Suprapubic skin (tissue), 4 donors: ENCODE measurements at places on chromosomes 16 and 17.

DNA sequence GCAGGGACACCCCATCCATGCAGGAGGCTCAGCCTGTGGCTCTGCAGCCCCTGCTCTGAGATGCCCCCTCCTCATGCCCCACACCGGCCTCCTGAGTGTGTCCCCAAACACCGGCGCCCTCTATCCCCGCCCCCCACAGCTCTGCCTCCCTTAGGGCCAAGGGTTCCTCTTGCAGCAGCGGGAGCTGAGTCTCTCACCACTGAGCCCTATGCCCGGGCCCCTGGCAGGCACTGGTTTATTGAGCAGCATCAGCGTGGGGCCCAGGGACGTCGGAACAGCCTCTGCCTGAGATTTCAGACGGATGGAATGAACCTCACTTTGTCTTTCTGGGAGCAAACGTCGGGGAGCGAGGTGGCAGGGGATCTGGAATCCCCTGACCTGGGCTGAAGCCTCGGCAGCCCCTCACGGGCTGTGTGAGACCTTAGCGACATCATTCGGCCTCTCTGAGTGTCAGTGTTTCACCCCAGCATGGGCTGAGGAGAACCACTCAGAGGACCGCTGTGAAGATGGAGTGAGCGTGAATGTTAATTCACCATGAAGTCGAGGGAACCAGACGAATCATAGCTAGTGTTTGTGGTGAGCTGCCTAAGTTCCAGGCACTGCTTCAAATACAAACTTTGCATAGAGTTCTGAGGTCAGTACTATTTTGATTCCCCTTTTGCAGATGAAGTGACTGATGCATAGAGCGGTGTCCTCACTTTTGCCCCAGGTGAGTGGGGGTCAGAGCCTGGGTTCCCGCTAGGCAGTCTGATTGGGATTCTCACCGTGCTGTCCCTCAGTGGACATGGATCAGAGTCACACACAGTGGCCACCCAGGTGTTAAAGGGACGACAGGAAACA is 5.3 kb upstream of the C16orf74 start:
- DNase-seq = no peak

- DNase-seq = peak; percentile 52
Measured at GRCh38 chr17:65529761-65530522, 31.5 kb downstream of the AXIN2 start.

GRCh38 chr16:20675488-20676267 is 21.8 kb downstream of the ACSM1 start:
- DNase-seq = no peak

DNA sequence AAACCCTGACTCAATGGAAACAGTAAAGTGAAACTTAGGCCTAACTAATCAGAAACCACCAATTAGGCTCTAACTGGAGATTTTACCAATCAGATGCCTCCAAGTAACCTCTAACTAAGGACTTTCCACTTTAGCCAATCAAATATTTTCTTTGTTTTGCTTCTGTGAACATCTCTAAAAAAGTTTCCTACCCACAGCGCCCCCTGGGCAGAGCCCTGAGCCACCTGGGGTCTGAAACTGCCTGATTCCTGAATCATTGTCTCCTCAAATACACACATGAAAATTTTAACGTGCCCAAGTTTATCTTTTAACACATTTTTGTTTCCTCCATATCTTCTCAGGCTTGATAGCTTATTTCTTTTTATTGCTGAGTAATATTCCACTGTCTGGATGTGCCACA is 19.0 kb downstream of the ADAD2 start:
- no peak for DNase-seq

DNA sequence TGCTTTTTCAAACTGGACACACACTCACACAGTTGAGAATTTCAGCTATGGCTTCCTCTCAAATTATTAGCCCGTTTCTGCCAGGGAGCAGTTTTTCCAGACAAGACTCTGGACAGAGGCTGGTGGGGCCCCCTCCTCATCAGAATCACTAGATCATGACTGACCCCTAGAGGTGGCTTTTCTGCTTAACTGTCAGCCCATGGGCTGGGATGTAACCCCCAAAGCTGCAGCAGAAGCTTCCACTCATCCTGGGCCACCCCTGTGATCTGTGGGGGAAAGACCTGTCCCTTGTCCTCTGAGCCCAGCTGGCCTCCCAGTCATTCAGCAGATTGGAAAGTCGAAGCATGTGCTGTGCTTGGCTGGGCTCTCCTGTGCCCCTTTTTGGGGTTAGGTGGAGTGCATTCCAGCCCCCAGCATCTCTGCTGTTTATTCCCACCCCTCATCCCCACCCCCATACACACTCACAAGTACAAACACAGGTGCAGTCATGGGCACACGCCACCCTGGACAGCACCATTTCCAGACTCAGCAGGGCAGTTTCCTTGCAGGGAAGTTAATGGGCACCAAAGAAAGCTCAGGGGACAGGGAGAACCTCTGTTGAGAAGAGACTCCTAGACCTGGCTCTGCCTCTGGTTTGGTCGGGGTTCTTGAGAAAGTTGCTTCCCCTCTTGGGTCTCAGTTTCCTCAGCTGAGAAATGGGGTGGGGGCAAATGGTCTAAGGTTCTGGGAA is 77.6 kb upstream of the RBL2 start:
- no peak for DNase-seq

GRCh38 chr17:68568581-68568980 is 32.6 kb downstream of the FAM20A start:
- DNase-seq = no peak

GRCh38 chr16:89815639-89816348 is 653 bp downstream of the FANCA start:
- DNase-seq = no peak

GRCh38 chr16:49779979-49780378 is 75.9 kb downstream of the ZNF423 start:
- no peak for DNase-seq

DNA sequence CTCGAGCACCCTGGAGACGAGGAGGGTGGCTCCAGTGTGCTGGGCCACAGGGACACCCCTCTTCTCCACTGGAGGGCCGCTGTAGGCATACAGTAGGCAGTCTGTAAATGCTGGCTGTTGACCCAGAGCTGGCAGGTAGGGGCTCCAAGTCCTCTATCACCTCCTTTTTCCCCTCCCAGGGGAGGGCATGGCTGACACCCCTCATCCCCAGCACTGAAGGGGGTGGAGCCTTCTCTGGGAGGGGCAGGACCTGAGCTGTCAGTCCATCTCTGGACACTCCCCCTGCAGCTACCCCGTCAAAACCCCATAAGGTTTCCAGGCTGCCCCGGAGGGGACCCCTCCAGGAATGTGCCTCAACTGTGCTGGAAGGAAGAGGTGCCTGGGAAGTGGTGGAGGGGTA is 2.4 kb downstream of the KCNJ12 start:
- DNase-seq = no peak

- no peak for DNase-seq
Measured at GRCh38 chr17:76467809-76468633, 618 bp downstream of the AANAT start.

DNA sequence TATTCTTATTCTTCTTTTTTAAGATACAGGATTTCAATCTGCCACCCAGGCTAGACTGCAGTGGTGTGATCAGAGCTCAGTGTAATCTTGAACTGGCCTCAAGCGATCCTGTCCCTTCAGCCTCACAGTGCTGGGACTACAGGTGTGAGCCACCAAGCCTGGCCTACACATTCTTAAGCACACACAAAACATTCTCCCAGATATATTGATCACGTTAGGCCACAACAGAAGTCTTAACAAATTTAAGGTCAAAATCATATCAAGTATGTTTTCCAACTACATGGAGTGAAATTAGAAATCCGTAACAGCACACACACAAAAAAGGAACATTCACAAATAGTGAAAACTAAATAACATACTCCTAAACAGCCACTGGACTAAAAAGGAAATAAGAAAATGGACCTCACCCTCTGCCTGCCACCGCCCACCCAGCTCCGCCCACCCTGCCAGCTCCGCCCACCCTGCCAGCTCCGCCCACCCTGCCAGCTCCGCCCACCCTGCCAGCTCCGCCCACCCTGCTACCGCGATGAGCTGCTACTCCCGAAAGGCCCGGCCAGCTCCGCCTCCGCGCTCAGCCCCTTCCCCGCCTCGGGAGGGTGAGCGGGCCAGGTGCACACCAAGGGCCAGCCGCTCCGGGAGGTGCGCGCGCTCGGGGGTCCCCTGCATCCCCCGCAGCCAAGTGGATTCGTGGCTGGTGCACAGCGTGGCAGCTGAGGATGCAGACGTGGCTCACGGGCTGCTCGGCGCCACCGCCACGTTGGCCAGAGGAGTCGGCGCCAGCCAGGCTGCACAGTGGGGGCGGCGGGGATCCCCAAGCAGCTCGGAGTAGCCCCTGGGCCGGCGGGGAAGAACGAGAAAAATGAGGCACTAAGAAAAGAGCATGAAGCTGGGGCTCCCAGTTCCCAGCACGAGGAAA is 41.2 kb downstream of the C16orf87 start:
- peak; percentile 84 for DNase-seq

DNA sequence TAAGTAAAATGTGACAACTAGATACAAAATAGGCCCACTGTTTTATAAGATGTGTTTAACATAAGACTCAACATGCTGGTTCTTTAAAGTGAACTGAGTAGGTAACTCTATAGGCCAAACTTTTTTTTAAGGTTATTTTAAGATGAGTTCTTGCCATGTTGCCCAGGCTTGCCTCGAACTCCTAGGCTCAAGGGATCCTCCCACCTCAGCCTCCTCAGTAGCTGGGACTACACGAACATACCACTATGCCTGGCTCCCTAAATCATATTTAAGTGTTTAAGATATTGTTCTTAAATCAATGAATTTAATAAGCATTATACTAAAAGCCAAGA is 69.9 kb downstream of the USP32 start:
- no peak for DNase-seq

- DNase-seq = no peak
Measured at GRCh38 chr16:66847533-66848067, 3.4 kb downstream of the CA7 start.

DNA sequence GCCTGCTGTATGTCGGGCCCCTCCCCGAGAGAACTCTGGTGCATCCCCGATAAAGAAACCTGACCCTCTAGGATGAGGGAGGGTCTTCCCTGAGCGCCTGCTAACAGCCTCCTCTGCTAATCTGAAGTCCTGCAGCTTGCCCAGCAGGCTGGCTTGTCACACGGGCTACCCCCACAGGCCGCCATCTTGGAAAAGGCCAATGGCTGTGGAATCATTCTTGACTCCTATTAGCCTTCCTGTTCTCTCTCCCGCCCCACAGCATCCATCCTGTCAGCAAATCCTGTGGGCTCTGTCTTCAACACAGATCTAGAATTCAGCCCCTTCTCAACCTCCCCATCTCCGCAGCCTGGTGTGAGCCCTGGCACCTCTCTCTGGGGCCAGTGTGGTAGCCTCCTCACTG is 12.0 kb downstream of the IL4R start:
- DNase-seq = peak; percentile 54

DNA sequence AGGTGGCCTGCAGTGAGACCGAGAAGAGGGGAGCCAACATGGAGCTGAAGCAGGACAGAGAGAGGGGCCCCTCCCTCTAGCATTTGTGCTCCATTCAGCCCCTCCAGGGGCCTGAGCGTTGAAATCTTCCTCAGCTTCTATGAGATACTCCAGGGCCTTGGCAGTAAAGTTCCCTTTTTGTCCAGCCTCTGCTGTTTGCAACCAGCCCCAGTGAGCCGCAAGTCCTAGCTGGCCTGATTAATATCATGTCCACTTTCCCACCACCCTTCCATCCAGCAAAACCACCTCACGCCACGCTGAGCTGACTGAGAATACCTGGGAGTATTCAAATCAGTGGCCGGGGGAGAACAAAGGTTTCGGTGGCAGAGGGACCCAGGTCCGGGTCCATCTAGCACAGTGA is 11.7 kb upstream of the RPH3AL start:
- DNase-seq = no peak

- no peak for DNase-seq
Measured at GRCh38 chr16:79288066-79288465, 312.5 kb downstream of the MAF start.

- no peak for DNase-seq
Measured at GRCh38 chr16:74982256-74982655, 2.7 kb downstream of the WDR59 start.

DNA sequence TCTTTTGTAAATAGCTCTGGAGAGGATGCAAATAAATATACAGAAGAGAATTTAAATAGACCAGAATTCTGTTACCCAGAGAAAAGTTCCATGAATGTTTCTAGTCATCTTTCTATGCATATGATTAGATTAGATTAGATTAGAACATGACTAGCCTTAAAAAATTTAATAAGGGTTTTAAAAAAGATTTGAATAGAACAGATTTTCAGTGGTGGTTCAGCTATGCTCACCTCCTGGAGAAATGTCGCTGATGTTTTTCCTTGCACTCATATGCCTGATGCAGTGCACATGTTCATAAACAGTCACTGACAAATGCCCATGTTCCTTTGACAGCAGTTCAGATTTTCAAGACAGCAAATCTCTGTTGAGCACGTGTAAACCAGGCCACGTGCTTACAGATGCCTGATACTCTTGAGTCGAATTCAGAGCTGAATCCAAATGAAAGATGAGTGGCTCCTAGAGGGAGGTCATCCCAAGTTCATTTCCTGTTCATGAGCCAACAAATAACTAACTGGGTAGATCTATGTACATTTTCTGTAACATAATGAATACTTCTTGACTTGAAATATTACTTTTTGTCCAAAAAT is 19.9 kb upstream of the RAB11FIP4 start:
- DNase-seq = no peak

GRCh38 chr17:65175952-65176351 is 38.8 kb downstream of the RGS9 start:
- no peak for DNase-seq

DNA sequence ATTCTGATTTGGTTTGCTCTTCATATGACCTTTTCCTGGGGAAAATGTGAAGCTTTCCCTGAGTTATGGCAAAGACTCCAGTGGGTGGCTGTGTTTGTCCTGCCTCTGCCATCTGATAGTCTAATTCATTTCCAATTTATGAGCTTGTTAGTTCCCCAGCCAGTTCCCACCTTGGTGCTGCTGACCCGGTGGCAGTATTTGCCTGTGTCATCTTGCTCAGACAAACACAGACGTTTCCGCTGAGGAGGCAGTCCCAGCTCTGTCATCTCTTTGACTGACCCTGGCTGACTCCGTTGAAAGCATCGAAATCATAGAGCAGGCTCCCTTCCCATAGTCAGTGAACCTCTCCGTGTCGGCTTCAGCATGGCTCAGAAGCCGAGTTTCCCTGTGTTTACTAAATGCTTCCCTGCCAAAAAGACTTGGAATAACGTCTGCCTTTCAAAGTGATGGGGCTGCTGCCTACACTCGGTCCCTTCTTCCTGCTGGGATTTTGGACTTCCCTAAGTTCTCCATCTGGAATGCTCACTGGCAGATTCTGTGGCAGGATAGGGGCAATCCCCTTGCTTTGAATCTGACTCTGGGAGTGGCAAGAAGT is 538.3 kb downstream of the NPIPA7 start:
- no peak for DNase-seq

GRCh38 chr16:72467157-72467759 is 295.3 kb upstream of the PMFBP1 start:
- DNase-seq = no peak

- peak; percentile 69 for DNase-seq
Measured at GRCh38 chr16:4404247-4404966, 12.0 kb downstream of the CORO7 start.

GRCh38 chr17:43966276-43966675 is 12.5 kb upstream of the PYY start:
- DNase-seq = no peak
